NCI-H1417 (cell line): ENCODE measurements at places on chromosomes 12 and 14.

DNA sequence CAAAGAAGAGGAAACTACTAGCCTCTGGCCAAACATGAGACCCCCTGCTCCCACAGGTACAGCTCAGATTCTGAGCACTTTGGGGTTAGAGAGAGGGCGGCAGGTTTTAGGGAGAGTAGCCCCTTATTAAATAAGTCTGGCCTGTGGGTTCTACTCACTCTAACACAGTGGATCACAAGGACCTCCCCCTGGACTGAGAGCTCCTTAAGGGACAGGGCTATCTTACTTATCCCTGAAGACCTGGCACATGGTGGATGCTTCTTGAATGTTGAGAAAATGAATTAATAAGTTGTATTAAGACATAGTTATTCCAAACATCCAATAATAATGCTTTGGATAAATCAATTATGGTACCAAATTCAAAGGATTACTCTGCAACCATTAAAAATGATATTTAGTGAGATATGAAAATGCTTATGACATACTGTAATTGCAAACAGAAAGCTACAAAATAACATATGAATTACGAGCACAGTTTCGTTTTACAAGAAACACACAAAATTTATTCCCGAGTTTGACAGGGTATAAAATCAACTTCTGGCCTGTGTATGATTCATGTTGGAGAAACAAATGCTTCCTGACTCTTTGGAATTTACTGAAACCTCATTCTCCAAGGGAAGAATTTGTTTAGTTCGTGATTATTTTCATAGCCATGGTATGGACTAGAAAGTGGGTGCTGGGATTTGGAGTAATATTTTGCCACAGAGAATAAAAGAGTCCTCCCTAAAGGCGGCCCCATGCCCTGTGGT lies 59.3 kb upstream of the BDKRB2 start:
- DNase-seq, result no peak

- peak; percentile 57 for DNase-seq
Observed at GRCh38 chr14:69090187-69090789, 62.6 kb downstream of the DCAF5 start.

- DNase-seq, result no peak
Observed at GRCh38 chr12:71431991-71432390, 7.6 kb upstream of the LGR5 start.

DNA sequence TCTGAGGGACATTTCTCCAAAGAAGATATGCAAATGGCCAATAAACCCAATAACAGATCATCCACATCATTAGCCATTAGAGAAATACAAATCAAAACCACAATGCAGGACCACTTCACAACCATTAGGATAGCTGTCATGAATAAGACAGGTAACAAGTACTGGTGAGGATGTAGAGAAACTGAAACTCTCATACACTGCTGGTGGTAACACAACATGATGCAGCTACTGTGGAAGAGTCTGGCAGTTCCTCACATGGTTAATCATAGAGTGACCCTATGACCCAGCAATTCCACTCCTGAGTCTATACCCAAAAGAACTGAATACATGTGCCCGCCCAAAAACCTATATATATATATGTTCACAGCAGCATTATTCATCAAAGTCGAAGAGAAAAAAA lies 39.0 kb downstream of the TTC9 start:
- DNase-seq, result no peak

DNA sequence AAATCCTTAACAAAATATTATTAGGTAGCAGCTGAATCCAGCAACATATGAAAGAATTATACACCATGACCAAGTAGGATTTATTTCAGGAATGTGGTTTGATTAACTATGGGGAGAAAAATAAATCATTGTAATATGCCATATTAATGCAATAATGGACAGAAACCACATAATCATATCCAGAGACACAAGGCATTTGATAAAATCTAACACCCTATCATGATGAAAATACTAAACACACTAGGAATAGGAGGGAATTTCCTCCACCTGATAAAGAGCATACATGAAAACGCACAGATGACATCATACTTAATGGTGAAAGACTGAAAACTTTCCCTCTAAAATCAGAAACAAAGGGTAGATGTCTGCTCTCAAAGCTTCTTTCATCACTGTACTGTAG lies 238.9 kb downstream of the PHLDA1 start:
- DNase-seq, result no peak

DNA sequence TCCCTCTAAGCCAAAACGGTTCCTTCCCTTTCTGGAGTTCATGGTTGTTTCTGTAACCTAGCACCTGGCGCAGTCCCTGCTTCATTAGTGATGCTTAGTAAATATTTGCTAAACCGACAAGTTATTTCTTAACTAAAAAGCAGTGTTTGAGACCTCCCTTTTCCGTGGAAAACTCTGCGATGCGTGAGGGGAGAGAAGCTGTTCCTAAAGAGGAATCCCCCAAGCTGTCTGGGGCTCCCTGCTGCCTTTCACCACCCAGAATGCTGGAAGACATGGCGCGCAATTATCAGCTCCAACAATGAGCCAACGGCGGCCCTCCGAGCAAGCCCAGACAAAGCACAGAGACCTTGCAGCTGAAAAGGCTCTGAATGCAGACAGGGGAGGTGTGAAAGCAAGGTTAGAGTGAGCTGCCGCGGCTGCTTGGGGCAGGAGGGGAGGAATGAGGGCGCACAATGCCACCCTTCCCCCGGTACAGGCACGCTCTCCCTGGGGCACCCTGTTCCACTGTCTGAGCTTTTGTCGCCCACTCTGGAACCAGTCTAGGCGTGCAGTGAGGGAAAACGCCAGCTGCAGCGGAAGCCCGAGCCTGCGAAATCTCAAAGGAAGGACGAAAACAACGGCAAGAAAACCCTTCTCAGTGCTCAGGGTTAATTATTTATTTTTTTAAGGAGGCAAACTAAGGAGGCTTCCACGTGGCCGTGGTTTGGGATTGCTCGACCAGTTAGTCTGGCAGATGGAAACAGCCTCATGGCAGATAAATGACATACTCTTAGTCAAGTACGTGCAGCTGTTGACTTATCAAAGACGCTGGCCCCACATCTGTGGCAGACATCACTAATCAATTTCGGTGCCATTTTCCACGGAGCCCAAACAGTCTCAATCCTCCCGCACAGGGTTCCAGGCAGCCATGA lies 66.3 kb downstream of the RBM19 start:
- peak; percentile 86 for DNase-seq

DNA sequence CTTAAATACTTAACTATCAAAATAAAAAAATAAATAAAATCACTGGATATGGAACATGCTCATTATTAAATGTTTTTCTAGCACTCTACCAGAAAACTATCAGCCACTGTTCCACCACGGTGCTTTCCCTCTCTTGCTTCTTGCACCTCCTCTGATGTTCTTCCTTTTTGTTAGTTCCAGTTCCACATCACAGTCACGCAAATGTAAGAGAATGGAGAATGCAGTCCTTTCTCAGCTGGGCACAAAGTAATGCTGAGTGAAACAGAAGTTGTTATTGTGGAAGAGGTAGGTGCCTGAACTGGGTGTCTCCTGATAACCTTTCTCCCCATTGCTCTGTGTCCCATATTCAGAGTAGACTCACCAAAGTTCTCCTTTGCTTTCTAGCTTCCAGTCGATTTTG lies 1116.9 kb upstream of the TMEM132C start:
- DNase-seq, result no peak

DNA sequence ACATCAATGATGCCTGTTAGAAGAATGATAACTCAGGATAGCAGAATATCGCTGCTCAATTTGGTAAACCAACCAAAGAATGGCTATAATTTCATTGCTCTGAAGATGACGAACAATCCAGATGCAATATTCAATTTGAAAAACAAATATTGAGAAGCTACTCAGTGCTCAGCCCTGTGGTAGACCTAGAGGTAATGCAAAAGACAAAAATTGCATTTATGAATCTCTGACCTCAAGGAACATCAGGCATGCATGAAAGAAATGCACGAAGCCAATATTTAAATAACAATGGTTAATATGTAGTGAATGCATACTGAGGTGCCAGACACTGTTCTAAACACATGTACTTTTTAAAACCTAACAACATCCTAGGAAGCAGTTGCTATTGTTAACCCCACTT lies 298.6 kb upstream of the TMTC1 start:
- no peak for DNase-seq

- DNase-seq, result no peak
Observed at GRCh38 chr12:20436316-20436715, 68.0 kb downstream of the PDE3A start.
